Stimulated activated CD4-positive, alpha-beta T cell treated with anti-CD3 and anti-CD28 coated beads, Interleukin-15, amount 100 ng/mL, for 1 hour (primary cell): ENCODE measurements at places on chromosomes 6 and 20.

GRCh38 chr6:55818482-55818881 lies 56.9 kb downstream of the BMP5 start:
- DNase-seq = no peak

GRCh38 chr20:17612992-17613327 lies 43.1 kb downstream of the DSTN start:
- no peak for DNase-seq

DNA sequence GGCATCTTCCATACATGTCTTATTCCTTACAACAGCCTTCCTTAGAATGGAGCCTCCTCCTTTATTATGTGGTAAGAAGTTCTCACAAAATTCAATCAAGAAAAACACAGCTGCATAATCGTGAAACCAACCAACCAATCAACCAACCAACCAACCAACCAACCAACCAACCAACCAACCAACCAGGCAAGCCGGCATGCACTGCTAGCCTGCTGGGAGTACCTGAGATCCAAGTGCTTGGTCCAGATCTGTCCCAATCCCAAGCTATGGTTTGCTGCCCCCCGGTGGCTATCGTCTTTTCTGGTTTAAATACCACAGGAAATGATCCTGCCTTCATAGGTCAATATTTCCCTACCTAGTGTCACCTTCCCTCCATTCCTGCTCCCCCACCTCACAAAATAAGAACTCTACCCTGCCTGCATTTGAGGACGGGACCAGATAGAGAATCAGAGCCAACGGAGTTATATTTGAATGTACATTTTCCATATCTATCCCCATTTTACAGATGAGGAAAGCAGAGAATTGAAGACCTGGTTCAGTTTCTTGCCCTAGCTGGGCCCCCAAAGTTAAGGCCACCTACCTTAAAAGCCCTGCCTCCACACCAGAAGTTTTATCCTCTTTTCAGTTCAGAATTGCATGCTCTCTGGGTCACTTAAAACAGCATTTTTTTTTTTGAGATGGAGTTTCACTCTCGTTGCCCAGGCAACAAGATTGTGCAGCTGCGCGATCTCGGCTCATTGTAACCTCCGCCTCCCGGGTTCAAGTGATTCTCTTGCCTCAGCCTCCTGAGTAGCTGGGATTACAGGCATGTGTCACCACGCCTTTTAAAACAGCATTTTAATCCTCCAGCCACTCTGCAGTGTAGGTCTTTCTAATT lies 27.1 kb downstream of the RAB44 start:
- DNase-seq = no peak

- no peak for DNase-seq
Measured at GRCh38 chr6:41675176-41675775, 37.0 kb downstream of the MDFI start.

GRCh38 chr6:89789980-89790379 lies 29.6 kb downstream of the MDN1 start:
- DNase-seq = no peak

- DNase-seq = no peak
Measured at GRCh38 chr20:48722737-48723191, 105.0 kb downstream of the PREX1 start.

GRCh38 chr20:62661647-62662046 lies 19.3 kb downstream of the SLCO4A1 start:
- DNase-seq = no peak

- no peak for DNase-seq
Measured at GRCh38 chr6:53691252-53691651, 25.7 kb upstream of the KLHL31 start.

DNA sequence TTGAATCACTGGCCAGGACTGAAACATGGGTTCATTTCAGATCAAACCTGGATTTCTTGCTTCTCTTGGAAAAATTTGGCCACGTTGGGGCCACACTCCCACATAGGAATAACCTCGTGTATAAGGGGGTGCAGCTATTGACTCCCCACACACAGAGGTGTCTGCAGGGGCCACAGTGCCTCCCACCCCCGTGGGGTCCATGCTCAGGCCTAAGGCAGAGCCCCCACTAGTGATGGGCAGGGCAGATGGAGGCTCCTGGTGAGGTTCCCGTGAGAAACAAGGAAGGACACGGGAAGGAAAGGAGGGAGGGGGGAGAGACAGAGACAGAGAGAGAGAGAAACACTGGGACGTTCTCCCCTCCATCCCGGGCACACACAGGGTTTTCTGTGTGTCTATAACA lies 230.5 kb downstream of the ERMARD start:
- no peak for DNase-seq

DNA sequence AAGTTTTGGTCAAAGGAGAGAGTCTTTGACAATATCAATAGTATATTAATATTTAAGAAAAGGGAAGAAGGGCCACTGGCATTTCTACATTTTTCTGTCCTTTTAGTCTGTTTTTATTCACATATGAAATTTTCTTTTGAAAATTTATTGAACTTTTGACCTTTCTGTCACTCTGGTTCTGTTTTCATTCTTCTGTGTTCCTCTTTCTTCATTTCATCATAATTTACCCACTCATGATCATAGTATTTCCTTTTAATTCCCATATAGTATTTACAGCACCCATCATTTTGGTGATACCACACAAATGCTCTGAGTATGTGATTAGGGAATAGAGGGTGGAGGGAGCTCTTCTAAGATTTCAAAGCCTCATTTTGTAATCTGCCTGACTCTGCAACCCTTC lies 142.8 kb downstream of the GJA1 start:
- DNase-seq = no peak

GRCh38 chr6:4756247-4756646 lies 20.0 kb upstream of the CDYL start:
- DNase-seq = no peak

- no peak for DNase-seq
Measured at GRCh38 chr6:108260126-108260808, 573 bp downstream of the SNX3 start.

DNA sequence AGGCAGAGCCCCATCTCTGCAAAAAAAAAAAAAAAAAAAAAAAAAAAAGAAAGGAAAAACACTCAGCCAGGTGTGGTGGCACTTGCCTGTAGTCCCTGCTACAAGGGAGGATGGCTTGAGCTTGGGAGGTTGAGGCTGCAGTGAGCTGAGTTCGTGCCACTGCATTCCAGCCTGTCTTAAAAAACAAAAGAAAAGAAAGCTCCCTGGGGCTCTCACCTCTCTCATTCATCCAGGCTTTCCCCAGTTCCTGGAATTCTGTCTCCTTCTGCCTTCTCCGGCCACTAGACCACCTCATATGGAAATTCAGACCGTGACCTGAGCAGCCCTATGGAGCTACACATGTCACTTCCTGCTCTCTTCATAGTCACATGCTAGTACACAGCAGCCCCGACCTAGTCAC lies 101.1 kb upstream of the TAB2 start:
- DNase-seq = no peak

GRCh38 chr6:113672491-113673149 lies 184.5 kb upstream of the MARCKS start:
- no peak for DNase-seq

DNA sequence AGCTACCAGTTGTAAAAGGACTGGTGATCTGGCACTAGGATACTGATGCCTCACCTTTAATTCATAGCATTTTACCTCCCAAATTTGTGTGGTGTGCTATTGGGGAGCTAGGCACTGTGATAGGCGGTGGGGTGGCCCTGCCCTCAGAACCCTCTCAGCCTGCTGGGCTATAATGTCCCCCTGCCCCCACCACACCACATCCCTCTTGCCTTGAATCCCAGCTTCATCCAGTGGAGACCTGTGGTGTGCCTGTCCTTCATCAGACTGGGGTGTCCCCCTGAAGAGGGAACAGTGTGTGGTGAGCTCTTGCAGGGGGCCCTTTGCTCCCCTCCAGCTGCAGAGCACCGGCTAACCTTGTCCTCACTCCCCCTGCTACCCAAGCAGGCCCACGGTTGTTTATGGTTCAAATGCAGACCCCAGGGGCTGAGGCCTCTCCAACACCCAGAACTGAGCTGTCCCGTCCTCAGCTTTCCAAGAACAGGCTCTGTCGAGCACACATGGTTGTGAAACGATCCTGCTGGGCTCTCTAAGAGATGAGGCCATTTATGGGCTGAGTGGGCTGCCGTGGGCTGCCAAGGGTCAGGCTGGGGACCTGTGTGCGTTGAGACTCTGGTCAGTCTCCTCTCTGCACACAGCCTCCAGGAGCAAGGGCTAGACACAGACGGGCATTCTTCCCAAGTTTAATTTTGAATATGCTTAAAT lies 26.9 kb upstream of the VEGFA start:
- no peak for DNase-seq

DNA sequence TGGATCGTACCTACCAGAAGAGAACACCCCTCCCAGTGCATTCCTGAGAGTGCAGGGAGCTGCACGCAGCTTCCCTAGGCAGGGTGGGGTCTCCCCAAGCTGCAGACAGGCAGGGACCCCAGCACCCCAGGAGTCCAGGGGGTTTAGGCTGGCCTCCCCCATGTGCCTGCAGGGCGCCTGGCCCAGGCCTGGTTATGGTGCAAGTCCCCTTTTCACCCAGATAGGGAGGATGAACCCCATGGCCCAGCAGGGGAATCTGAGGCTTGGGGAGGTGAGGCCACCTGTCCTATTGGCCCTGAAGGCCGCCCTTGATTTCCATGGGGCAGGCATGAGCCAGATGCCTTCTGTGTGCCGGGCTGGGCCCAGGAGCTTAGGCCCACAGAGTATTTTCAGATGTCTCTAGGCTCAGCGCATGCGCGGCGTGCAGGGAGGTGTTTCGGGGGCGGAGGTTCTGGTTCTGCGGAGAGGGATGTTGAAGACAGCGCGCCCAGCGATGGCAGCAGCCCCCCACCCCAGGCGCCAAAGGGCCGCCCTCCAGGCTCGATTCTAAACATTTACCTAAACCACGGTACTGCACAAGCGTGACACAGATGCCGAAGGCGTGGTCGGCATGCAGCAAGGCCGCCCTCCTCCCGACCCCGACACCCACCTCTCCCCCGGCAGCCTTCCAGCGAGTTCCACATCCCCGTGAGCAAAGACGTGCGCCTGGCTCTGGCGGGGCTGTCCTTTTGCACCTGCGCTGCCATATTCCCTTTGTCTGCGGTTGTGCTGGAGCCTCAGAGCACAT lies 29.4 kb downstream of the COL20A1 start:
- no peak for DNase-seq

GRCh38 chr6:24599179-24599578 lies 46.8 kb downstream of the KIAA0319 start:
- no peak for DNase-seq

- no peak for DNase-seq
Measured at GRCh38 chr20:944148-944547, 28.0 kb upstream of the ANGPT4 start.

DNA sequence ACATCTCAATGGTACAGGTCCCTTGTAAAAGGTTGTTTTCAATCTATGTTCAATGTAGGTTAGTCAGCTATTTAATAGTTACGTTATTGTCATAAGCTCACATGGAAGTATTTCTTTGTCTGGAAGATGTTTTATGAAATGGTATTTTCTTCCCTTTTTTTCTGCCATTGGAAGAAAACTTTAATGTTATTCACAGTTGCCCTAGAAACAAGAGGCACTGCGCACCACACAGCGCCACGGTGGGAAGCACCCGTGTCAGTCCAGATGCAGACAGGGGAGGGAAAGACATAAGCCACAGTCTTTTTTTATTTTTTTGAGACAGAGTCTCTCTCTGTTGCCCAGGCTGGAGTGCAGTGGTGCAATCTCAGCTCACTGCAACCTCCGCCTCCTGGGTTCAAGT lies 82.1 kb downstream of the GCNT2 start:
- DNase-seq = no peak

- no peak for DNase-seq
Measured at GRCh38 chr6:18471232-18471964, 84.2 kb downstream of the RNF144B start.

GRCh38 chr6:26223228-26223627 lies 136.0 kb downstream of the HFE start:
- DNase-seq = no peak

- no peak for DNase-seq
Measured at GRCh38 chr20:25580711-25581110, 4.6 kb downstream of the NINL start.

- no peak for DNase-seq
Measured at GRCh38 chr20:47610945-47611250, 109.2 kb downstream of the NCOA3 start.

GRCh38 chr6:136772685-136773472 lies 19.4 kb downstream of the MAP3K5 start:
- DNase-seq = no peak

- no peak for DNase-seq
Measured at GRCh38 chr20:9490161-9490560, 24.2 kb upstream of the LAMP5 start.

DNA sequence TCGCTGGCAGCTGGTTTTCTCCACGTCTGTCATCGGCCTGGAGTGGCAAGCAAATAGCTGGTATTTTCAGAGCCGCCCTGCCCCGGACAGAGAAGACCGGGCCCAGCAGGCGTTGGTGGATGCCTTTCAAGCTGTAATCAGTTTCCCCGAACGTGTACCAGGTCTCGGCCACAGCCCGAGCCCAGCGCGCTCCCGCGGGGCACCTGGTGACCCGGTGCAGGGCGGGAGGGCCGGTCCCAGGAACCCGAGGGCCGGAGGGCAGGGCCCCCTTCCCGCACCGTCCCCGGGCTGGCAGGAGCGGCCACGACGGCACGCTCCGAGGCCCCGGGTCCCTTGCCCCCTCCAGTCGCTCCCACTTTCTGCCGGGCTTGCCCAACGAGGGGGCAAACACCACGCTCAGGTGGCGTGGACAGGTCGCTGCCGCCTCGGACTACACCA lies 348 bp upstream of the PYGB start:
- DNase-seq = peak; percentile 15

DNA sequence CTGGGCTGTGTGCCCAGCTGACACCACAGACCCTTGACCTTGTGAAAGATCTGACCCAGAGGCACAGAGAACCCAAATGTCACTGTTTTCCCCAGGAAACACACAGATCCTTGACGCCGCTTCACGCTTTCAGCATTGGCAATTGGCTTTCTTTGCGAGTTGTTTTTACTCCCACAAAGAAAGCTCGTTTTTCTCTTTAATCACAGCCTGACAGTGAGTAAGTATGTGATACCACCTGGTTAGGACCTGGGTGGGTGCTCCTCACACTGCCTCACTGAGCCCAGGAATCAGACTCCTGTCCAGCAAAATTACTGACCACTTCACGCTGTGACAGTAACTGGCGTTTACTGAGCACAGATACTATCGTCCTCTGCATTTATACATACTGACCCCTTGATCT lies 13.0 kb downstream of the RPL10A start:
- DNase-seq = no peak

DNA sequence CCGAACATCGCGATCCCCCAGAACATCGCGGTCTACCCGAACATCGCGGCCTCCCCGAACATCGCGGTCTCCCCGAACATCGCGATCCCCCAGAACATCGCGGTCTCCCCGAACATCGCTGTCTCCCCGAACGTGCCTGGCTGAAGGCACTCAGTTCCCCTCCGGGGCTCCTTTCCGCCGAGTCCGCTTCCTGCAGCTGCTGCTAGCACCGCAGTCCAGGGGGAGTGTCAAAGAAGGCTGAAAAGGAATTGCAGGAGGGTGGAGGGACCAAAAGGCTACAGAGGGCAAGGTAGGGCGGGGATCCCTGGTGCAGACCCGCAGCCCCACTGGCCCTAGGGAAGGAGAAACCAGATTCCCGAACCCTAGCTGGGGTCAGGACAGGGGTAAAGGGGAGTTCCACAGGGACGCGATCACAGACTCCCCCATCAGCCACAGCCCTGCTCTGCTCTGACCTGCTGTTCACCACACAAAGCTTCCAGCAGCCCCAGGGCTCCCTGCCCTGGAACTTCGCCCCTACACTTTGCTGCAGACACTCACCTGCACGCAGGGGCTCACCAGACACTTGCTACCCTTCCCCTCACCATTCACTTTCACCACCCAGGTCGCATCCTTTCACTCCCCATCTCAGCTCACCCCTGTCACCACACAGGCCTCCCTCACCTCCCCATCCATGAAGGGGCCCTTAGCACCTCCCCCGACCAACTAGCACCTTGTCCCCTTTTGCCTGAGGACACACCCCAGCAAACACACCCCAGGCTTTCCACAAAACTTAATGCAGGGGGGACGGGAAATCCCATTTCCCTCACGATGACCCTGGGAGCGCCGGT lies 1.7 kb downstream of the ULBP1 start:
- no peak for DNase-seq
